ENCODE measurements at places on chromosomes 5 and 9.

DNA sequence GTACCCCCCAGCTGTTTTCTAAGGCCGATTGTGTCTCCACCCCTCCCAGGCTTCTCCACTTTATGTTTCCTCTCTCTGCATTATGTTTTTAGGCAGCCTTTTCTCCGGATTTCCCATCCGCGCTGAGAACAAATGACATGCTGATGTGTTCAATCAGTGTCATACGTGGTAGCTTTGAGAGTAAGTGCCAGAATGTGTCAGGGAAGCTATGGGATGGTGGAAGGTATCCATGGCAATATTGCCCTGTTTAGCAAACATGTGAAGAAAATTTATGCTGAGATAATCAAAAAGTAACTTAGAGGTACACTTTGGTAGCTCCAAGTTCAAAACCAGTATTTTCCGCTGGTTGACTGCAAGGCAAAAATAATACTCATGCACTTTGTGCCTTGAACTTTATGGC, 36.6 kb upstream of the LECT2 start:
- no peak for DNase-seq

DNA sequence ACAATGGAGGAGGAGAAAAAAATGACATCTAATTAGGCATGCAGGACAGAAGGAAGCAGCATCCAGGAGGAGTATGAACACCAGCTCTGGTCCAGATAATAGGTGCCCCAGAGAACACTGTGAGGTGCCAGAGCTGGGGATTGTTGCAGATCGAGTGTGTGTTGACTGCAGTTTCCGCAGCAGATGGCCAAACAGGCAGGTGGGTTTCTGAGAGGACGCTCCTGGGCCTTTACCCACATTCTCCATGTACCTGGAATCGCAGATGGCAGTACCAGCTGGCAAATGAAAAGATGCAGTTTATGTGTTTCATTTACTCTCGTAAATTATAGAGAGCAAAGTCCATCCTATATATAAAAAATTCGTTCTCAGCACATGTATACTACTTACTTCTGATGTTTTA, 182.2 kb upstream of the ISL1 start:
- peak; percentile 29 for DNase-seq

DNA sequence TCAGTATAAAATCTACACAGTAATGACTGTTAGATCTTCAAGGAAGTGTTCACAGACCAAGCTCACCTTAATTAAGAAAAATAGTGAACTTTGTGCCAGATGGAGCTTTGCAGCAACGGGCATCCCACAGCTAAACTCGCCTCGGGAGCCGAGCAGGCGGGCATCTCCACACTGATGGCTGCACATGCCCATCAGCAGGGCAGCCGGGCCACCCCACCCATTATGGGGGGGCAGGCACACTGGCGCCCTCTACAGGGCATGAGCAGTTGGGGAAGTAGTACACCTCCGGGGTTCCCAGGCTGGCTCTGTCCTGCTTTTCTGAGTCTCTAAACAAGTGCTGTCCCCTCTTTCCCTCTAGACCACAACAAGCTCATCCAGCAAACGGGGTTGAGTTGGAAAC, 21.6 kb downstream of the ANKS6 start:
- peak; percentile 16 for DNase-seq

DNA sequence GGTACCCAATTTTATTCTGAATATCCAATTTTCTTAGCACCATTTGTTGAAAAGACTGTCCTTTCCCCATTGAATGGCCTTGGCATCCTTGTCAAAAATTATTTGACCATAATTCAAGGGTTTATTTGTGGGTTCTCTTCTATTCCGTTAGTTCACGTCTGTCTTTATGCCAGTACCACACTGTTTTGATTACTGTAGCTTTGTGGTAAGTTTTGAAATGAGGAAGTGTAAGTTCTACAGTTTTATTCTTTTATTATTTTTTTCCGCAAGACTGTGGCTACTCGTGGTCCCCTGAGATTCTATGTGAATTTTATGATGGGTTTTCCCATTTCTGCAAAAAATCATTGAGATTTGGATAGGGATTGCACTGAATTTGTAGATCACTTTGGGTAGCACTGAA, 402.6 kb downstream of the PLK2 start:
- no peak for DNase-seq

DNA sequence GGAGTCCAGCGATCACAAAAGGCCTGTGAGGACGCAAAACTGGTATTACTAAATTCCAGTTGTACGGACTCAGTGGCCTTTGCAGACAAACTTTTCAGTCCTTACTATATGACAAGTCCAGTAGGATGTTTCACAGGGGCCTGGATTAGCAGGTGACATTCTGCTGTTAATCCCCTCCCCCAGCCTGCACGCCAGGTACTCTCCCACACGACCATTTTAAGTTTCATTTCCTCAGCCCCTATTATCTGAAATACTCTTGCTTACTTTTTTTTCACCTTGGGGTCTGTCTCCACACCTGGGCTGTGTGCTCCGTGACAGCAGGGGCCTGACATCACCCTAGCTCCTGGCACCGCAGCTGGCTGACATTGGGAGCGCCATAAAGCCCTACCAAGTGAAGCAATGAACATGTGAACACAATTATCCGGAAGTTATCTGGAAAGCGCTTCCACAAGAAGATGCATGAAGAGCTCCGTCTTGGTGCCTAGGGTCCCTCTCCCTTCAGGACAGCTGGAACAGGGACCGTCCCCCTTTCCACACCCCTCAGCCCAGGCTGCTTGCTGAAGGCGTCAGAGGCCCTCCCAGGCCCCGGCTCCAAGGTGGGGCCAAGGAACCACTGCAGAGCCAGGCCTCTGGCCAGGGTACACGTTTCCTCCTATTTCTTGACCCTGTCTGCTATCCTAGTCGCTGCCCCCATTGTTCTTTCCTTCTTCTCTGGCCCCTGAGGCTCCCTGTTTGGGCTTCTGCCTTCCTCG, 39.7 kb upstream of the ZNF622 start:
- DNase-seq = no peak

- no peak for DNase-seq
Observed at GRCh38 chr5:59760785-59761348, 132.7 kb downstream of the PDE4D start.

DNA sequence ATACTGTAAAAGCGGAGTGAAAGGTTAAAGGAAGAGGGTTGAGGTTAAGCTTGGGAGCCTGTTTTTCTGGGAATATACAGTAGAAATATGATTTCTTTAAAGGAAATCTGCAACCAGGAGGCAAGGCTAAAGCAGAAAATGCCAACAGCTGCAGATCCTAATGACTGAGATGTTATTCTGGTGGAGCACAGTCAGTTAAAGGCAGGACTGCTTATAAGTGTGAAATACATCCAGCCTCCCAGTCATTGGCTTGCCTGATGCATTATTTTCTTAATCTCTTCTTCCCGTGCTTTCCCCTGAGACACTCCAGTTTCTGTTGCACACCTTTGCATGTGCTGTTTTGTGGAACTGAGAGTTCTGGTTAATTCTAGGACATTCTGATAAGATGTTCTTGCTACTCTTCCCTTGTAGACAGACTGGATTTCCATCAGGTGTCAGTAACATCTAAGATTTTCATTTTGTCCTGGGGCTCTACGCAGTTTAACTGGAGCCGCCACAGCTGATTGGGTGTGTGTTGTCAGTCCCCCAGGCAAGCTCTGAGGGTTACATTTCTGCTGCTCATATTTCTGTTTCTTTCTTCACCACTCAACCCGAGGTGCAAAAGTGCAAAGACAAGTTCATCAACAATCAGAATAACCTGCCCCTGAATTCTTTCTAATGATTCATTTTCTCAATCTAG, 44.4 kb downstream of the CAST start:
- DNase-seq = no peak

- no peak for DNase-seq
Observed at GRCh38 chr5:10578869-10579268, 15.0 kb downstream of the ANKRD33B start.

DNA sequence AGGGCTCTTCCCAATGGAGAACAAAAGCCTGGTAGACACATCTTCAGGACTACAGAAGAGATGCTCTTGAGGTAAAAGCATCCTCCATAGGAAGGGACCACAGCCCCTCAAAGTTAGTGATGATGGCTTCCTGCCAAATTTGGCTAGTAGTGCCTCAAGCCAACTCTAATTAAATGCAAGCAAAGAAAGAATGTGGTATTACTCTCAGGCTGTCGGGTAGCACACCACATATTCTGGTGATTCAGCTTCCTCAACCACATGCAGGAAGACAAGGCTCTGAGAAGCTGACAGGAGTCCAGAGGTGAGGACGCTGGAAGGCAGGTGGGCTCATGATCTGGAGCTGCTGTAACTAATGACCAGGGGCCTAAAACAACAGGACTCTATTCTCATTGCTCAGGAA, 37.2 kb upstream of the S1PR3 start:
- no peak for DNase-seq

DNA sequence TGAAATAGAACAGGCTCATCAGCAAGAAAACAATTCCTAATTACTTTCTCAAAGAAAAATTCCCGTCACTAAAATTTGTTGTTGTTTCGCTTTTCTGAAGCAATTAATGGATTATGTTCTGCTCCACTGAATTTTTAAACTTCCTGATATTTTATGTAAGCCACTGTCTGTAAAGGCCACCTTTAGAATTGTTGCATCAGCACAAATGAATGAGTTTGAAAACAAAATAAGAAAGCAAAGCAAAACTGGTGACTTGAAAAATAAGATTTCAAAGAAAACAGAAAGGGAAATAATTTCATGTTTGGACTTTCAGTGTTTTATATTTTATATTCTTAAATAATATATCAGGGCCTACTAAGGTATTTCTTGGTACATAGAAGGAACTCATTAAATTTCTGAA, 636.3 kb upstream of the TYRP1 start:
- no peak for DNase-seq

DNA sequence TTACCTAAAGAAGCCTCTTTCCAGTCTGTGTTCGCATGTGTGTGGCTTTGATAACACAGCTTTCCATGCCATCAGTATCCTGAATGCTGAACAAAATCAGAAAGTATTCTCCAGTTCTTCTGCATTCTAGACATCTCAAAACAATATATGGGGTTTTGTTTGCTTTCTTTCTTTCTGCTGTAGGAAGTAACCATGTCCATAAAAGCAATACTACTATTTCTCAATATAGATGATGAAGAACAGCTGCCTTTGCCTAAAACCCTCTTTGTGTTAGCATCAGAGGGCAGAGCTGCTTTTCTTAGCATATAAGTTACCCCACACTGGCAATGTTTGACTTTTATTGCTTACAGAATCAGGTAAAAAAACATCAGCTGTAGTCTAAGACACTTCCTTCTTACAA, 963.6 kb downstream of the CDH12 start:
- DNase-seq = no peak

GRCh38 chr9:16485575-16486321, 384.7 kb downstream of the BNC2 start:
- DNase-seq = no peak

DNA sequence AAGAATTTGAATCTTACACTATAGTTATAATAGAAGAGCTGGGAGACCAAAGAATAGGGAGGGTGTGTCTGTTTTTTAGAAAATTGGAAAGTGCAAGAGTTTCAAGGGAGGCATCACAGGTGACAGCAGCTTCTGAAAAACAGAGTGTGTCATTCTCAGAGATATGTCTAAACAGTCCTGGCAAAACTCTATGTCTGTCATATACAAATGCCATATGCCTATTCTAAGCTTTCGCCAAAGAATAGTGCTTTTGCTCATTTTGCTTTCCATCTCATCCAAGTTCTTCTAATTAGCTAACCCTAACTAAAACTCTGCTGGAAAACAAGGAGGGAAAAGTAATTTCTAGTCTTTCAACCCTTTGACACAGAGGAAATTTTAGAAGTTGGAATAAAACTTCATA, 388.0 kb upstream of the TYRP1 start:
- no peak for DNase-seq

- no peak for DNase-seq
Observed at GRCh38 chr5:29942089-29942488, 1251.4 kb upstream of the CDH6 start.

DNA sequence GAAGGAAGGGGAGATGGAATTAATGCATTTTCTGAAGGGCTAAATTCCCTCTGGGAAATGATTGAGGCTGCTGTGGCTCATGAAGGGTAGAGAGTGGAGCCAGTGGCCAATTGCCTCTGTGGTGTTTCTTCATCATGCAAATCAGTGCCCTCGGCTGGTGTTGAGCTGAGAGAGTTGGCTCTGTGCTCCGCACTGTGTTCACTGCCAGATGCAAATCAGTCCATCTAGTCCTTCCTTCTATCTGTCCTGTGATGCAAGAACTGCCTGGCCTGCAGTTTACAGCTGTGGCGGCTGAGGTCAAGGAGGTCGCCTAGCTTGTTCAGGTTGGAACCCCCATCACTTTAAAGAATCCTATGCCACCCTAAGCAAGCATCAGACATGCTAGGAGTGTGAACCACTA, 6.0 kb downstream of the TMEM171 start:
- DNase-seq = no peak

DNA sequence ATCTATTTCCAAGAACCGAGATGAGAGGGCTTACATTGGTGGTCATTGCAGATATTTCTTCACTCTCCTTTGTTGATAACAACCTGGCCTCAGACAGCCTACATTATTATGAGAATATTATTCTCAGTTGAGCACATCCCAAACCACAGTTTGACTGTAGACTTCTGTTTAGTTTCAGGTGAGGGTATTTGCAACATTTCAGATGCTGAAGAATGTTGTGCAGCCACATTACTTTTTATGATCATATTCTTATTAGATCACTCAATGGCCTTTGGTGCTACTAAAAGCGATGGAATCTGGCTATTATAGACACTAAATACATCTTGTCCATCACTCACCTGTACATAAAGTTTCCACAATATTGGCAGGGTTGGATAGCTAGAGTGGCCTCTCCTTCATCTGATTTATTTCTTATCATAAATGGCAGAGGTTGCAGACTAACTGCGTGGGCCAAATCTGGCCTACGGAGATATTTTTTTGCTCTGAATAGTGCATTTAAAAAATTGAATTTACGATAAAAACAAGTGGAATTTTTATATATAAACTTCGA, 26.2 kb upstream of the RICTOR start:
- no peak for DNase-seq

GRCh38 chr5:113378959-113379541, 55.7 kb downstream of the TSSK1B start:
- peak; percentile 59 for DNase-seq

DNA sequence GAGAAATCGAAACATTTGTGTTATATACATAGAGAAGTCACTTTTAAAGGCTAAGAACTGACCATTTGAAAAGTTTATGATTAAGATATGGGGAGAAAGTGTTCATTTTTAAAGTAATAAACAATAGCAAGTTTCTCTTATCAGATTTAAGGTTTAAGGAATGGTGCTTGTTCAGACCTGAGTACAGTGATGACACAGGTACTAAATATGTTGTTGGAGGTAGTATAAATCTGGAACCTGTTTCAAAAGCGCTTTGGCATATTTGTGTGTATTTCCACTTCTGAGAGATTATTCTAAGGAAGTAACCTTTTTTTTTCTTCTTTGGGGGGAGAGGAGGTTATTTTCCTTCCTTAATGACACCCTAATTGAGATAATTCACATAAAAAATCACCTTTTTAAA, 18.4 kb downstream of the CDC42SE2 start:
- DNase-seq = no peak

- DNase-seq = no peak
Observed at GRCh38 chr5:140925806-140926442, at the start of gene PCDHAC1. Gene PCDHAC1, plus strand, starts transcription at chr5:140926299. Its CDS starts 594 bp downstream, at chr5:140926893.

All from colonic mucosa (tissue), 4 donors.